ENCODE measurements at places on chromosomes 2 and 18.

GRCh38 chr2:219179601-219180465 is 1.8 kb downstream of the RETREG2 start:
- no peak for DNase-seq

DNA sequence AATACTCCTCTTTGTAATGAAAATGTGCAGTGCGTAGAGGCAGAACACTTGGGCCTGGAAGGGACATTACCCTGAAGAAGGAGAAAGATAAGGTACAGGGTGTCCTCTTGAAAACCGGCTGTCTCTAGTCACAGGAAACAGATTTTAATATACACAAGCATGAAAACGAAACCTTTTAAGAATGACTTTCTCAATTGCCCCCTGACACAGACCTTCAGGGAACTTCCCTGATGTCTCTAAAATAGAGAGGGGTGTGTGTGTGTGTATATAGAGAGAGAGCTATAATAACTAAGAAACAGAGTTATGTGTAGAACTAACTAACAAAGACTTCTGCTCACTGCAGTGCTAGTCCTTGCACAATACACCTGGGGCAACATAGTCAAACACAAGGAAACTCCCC is 780.0 kb downstream of the CNTNAP5 start:
- no peak for DNase-seq

GRCh38 chr2:9974343-9974742 is 22.9 kb downstream of the GRHL1 start:
- no peak for DNase-seq

- DNase-seq = no peak
These were observed 164.0 kb upstream of the MYO3B start for GRCh38 chr2:170013802-170014551.

GRCh38 chr2:178674122-178674521 is 133.1 kb downstream of the TTN start:
- DNase-seq = no peak

DNA sequence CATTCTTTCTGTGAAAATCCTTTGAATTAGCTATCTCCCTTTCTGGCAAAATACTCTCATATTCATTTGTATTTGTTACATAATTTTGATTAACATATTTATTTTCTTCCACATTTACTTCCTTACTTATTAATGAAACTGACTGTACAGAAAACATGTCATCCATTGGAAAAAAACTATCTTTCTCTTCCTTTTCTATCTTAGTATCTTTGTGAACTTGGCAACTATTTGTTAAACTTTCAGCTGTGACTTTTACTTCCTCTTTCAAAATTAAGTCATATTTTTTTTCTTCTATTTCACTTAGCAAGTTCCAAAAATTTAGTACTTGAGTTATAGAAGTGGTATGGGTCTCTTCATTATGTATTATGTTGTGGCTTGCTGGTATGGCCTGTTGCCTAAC is 2.6 kb downstream of the RAD51AP2 start:
- DNase-seq = no peak

DNA sequence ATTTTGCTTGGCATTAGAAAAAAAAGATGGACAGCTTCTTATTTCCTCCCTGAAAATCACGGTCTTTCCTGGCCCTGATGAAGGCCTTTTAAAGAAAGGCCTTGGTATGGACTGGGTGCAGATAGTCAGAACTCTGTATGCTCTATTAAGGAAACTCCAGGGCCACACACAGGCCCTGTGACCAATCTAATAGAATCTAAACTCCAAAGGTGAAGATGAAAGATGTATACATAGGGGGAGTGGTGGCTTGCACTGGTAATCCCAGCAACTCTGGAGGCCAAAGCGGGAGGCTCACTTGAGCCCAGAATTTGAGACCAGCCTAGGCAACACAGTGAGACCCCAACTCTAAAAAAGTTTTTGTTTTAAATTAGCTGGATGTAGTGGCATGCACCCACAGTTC is 37.3 kb downstream of the OXER1 start:
- DNase-seq = no peak

GRCh38 chr18:64752707-64753106 is 603.8 kb upstream of the LINC00305 start:
- DNase-seq = no peak

GRCh38 chr2:113218283-113219091 is 44.7 kb downstream of the PSD4 start:
- DNase-seq = no peak

- no peak for DNase-seq
These were observed 10.2 kb downstream of the SP110 start for GRCh38 chr2:230209422-230210051.

GRCh38 chr2:200860092-200860795 is 4.2 kb downstream of the CLK1 start:
- no peak for DNase-seq

- no peak for DNase-seq
These were observed 264.2 kb downstream of the LNPK start for GRCh38 chr2:175737722-175738361.

DNA sequence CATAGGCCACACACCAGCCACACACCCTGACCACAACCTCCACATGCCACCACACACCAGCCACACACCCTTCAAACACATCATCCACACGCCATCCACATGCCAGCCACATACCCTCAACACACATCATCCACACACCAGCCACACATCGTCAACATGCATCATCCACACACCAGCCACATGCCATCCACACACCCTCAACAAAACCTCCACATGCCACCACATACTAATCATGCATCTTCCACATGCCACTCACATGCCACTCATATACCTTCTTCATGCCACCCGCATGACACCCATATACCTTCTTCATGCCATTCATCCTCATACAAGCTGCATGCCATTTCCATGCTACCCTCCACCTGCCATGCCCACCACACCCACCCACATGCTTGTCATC is 12.4 kb downstream of the TNS1 start:
- no peak for DNase-seq

DNA sequence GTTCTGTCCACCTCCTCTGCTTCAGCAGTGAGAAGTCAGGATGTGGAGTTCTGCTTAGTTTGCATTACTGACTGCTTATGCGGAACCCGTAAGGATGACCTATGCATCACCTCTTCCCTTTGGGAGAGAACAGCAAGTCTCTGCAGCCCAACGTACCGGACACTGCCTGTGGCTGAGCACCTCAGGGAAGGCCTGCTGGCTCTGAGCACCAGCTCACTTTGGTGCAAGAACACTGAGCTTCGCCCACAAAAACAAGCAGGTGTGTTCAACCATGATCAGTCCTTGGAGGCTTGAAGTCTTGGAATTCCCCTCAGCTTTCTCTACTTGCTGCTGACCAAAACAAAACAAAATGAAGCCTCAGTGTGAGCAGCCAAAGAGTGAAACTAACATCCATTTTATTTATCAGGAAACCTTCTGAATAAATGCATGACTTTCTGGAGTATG is 52.7 kb upstream of the NCK2 start:
- no peak for DNase-seq

GRCh38 chr2:235639428-235639773 is 145.6 kb downstream of the AGAP1 start:
- no peak for DNase-seq

DNA sequence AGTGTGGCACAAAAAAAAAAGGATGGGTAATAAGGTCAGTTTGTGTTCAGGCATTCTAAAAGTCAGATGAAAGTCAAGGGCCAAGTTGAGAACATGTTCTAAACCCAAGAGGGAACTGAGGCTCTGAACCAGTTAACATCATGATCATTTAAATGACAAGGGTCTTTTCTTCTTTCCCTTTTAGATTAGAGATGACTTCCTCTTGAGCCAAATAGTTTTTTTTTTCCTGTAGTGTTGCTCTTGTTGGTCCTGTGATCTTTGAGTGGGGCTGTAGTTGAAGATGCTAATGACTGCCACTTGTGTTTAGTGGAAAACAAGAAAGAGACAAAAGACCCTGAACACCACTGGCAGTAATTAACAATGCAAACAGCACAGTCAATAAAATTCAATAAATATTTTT is 482.7 kb upstream of the SYT4 start:
- no peak for DNase-seq

- DNase-seq = no peak
These were observed 194.2 kb upstream of the HDAC4 start for GRCh38 chr2:239594772-239595608.

Data from stimulated activated CD8-positive, alpha-beta memory T cell treated with anti-CD3 and anti-CD28 coated beads, Interleukin-7, amount 100 ng/mL, for 1 hour (primary cell).